ENCODE measurements at places on chromosomes 5 and 9.

GRCh38 chr9:136050701-136051452 lies 44.2 kb downstream of the NACC2 start:
- DNase-seq, result no peak

- DNase-seq, result no peak
Observed at GRCh38 chr5:83662558-83662957, 58.1 kb downstream of the HAPLN1 start.

GRCh38 chr5:55220433-55221185 lies 6.5 kb downstream of the MCIDAS start:
- DNase-seq, result no peak

- no peak for DNase-seq
Observed at GRCh38 chr5:14039576-14039975, 95.1 kb upstream of the DNAH5 start.

- no peak for DNase-seq
Observed at GRCh38 chr5:76620166-76620565, 3.0 kb downstream of the F2RL2 start.
